ENCODE measurements at places on chromosomes 7 and 10.
A peak's percentile ranks its signal among the peaks of the same experiment; 100 is the strongest.

- no peak overlapping the region for H3K4me3 ChIP-seq
- H3K4me1 ChIP-seq = no peaks in the 10 kb centered on the region
- H3K27ac ChIP-seq = no peak overlapping the region
- H3K36me3 ChIP-seq = no peaks in the 10 kb centered on the region
- no peak for DNase-seq
- no peaks in the 10 kb centered on the region for H3K27me3 ChIP-seq
Observed at GRCh38 chr10:52121688-52122087, 192.4 kb upstream of the DKK1 start.

GRCh38 chr7:147796581-147796980 lies 794.0 kb upstream of the C7orf33 start:
- no peak overlapping the region for H3K4me3 ChIP-seq
- no peaks in the 10 kb centered on the region for H3K27me3 ChIP-seq
- H3K4me1 ChIP-seq = no peaks in the 10 kb centered on the region
- no peak overlapping the region for H3K27ac ChIP-seq

DNA sequence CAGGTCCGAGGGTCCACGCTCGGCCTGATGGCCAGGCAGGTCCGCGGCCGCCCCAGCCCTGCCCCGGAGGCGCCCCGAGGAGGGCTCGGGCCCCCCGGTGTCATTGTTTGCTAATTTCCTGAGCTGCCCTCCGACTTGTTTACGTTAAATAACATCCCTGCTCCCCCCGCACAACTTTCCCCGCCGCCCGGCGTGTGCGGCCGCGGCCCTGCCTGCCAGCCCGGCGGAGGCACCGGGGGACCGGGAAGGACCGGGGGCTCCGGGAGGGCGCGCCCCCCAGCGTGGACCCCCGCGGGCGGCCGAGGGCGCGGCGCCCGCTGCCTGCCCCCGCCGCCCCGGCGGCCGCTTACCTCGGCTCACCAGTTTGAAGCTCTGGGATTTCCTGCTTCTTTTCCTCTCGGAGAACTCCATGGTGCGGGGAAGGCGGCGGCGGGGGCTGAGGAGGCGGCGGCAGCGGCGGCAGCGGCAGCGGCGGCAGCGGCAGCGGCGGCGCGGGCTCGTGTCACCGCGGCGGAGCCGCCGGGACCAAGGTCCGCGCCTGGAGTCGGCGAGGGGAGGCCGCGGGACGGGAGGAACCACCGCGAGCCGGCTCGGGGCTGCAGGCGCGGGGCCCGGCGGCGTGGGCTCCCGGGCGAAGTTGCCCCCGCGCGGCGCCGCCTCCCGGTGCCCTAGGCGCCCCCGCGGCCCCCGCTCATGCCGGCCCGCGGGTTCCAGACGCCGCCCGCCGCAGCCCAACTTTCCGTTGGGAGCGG lies 515 bp downstream of the BEND7 start:
- DNase-seq = no peak
- peaks cover 34% of the 10 kb centered on the region for H3K27me3 ChIP-seq
- no peak overlapping the region for H3K4me3 ChIP-seq
- H3K36me3 ChIP-seq = no peaks in the 10 kb centered on the region
- H3K4me1 ChIP-seq = no peaks in the 10 kb centered on the region

DNA sequence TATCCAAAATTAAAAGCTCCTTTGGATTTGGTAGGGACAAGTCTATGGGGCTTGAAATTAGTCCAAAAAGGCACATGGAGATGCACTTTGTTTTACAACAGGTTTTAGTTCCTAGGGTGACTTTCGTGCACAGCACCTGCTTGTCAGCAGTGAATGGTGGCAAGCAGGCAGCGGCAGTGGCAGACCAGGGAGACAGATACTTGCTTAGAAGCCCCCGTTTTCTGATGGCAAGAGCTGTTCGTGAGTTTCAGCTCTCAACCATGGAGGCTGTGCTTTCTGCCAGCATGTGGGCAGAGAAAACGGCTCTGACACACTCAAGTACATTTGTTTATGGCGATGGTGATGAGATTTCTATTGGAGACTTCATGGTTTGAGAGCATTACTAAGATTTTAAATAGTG lies 61.7 kb upstream of the SHH start:
- H3K4me3 ChIP-seq = no peak overlapping the region
- no peak overlapping the region for H3K27ac ChIP-seq
- no peaks in the 10 kb centered on the region for H3K4me1 ChIP-seq
- no peaks in the 10 kb centered on the region for H3K36me3 ChIP-seq
- no peak for DNase-seq
- no peaks in the 10 kb centered on the region for H3K27me3 ChIP-seq

DNA sequence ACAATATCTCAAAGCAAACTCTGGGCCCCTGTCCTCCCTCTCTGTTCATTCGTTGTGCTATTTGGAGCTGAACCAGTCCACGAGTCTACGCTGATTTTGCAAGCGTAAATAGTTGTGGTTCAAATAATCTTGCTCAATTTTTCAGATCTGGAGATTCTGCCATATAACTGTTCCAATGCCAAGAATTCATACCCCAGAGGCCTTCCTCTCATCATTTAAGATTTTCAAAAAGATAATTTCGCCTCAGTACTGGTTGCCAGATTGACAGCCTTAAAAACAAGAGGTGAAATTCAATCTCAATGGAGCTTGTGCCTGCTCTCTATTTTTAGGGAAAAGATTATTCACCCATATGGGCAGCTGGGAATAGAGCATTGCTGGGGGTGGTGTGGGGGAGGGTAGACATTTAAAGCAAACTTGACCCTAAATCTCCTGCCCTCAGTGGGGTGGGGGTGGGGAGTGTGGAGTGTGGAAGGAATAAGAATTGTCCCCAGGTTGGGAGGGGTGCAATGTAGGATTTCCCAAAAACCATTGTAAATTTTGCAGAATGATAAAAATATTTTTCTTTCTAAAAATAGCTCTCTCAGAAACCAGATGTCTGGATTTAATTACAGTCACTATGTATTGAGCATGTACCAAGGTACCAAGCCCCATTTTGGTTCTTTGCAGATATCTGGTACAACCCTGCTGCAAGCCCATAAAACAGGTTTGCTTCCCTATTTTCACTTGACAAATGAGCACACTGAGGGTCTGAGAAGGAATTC lies 104.7 kb upstream of the EEPD1 start:
- no peak overlapping the region for H3K27ac ChIP-seq
- H3K4me3 ChIP-seq = no peak overlapping the region
- H3K27me3 ChIP-seq = no peaks in the 10 kb centered on the region
- no peaks in the 10 kb centered on the region for H3K36me3 ChIP-seq
- DNase-seq = no peak

GRCh38 chr7:6258440-6259182 lies 13.8 kb downstream of the CYTH3 start:
- H3K4me3 ChIP-seq = no peak overlapping the region
- peaks cover 21% of the 10 kb centered on the region for H3K4me1 ChIP-seq
- peak overlapping the region; percentile 28 for H3K27ac ChIP-seq
- DNase-seq = no peak

GRCh38 chr10:130570074-130570473 lies 433.9 kb downstream of the GLRX3 start:
- no peaks in the 10 kb centered on the region for H3K4me1 ChIP-seq
- DNase-seq = no peak

GRCh38 chr10:63681993-63682697 lies 160.9 kb downstream of the REEP3 start:
- no peaks in the 10 kb centered on the region for H3K27me3 ChIP-seq
- DNase-seq = no peak
- no peak overlapping the region for H3K4me3 ChIP-seq
- no peaks in the 10 kb centered on the region for H3K36me3 ChIP-seq

DNA sequence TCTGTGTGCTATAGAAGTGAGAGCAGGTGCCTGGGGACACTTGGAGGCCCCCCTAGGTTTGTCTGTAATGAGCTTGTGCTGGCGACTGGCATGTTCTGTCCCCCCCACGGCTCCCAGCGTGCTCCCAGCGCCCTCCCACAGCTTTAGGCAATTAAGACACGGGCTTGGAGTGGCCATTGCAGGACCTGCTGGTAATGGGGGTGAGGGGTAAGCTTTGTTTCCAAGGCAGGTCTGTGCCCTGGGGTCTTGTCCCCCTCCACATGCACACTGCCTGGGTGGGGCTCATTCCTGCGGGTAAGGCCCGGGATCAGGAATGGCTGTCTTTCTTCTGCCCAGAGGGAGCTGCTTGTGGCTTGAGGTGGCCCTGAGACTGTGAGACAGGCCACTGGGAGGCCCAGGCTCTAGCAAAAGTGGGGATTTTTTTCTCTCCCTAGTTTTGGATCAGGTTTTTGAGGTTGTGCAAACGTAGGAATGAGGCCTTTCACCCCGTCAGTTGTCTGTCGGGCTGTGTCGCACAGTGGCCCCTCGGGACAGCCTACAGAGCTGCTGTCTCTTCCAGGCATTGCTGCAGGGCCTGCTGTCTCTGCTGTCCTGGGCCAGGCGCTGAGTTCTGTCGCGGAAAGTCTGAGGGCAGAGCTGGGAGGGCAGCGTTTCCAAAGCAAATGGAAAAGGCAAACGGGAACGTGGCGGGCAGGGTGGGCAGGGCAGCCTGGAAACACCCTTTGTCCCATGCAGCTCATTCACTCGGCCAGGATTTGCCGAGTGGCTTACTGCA lies 107.4 kb downstream of the LHPP start:
- no peaks in the 10 kb centered on the region for H3K27me3 ChIP-seq
- H3K27ac ChIP-seq = no peak overlapping the region
- DNase-seq = no peak

DNA sequence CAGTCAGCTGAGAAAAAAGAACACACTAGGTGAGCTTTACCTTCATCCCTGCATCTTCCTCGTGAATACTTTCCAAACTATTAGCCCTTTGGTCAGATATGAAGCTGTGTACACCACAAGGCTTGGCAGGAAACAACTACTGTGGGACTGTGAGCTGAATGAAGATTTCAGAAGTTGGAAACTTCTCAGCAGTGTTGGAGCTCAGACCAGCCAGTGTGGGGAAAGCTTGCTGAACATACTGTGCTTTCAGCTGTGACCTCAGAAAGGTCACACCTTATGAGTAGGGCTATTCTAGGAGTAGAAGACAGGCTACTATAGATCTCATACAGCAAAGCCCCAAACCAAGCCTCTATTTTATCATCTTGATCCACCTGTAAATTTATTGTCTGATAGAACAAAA lies 123.6 kb downstream of the EXOC4 start:
- no peak overlapping the region for H3K27ac ChIP-seq
- H3K4me1 ChIP-seq = no peaks in the 10 kb centered on the region
- no peak overlapping the region for H3K4me3 ChIP-seq
- H3K27me3 ChIP-seq = no peaks in the 10 kb centered on the region
- no peak for DNase-seq

DNA sequence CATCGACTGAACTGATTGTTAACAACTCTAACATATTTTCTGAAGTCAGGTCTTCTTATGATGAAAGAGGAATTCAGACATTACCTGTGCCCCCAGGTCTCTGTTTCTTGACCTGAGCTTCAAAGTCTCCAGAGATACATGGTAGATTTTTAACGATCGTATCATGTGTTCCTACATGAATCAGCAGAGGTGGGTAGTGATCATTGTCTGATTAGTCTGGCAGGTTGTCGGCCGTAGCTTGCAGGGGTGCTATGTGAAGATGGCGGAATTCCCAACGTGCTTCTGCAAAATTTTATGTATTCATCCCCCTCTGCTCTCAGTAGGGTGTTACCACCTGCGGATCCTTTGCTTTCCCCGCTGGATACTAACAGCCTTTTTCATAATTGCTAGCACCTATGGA lies 581.9 kb downstream of the GATA3 start:
- no peak for DNase-seq
- H3K4me1 ChIP-seq = no peaks in the 10 kb centered on the region
- H3K27ac ChIP-seq = no peak overlapping the region
- no peaks in the 10 kb centered on the region for H3K36me3 ChIP-seq
- H3K27me3 ChIP-seq = no peaks in the 10 kb centered on the region

GRCh38 chr7:67487316-67487715 lies 490.7 kb downstream of the TYW1 start:
- H3K27ac ChIP-seq = no peak overlapping the region
- no peaks in the 10 kb centered on the region for H3K27me3 ChIP-seq
- no peaks in the 10 kb centered on the region for H3K4me1 ChIP-seq
- no peak for DNase-seq
- H3K36me3 ChIP-seq = no peaks in the 10 kb centered on the region

DNA sequence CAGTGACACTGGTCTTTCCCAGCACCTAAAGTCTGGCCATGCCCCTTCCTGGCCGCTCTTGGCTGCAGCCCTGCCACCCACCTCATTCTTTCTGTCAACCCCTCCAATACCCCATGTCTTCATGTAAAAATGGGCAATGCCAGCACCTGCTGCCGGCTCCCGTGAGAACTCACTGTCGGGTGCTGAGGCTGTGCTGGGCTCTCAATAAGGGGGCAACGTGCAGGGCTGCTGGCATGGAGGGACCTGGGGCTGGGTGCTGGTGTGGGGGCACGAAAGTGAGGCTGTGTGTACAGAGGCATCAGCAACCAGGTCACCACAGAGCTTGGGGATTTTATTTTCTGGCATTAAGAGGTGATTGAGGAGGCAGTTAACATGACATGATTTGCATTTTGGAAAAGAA lies 65.3 kb downstream of the ALOX5 start:
- no peak overlapping the region for H3K27ac ChIP-seq
- no peaks in the 10 kb centered on the region for H3K4me1 ChIP-seq
- no peaks in the 10 kb centered on the region for H3K27me3 ChIP-seq
- no peaks in the 10 kb centered on the region for H3K36me3 ChIP-seq
- no peak for DNase-seq
- no peak overlapping the region for H3K4me3 ChIP-seq

DNA sequence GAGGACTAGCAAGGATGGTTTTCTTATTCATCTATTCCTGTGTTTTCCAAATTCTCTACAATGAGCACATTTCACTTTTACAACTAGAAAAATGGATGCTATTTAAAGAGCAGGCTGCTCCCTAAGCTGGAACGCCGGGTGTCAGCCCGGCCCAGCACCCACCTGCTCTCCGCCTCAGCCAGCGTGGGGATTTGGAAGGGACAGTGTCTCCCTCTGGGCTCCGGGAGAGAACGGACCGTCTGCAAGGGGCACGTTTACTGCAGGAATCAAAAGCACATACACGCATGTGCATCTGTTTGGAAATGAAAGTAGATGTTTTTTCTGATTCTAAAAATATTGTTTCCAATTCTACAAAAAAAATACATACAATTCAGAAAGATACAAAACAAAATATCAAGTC lies 2.3 kb upstream of the JAKMIP3 start:
- H3K27me3 ChIP-seq = no peaks in the 10 kb centered on the region
- H3K36me3 ChIP-seq = no peaks in the 10 kb centered on the region
- H3K4me3 ChIP-seq = no peak overlapping the region
- DNase-seq = no peak
- no peaks in the 10 kb centered on the region for H3K4me1 ChIP-seq
- no peak overlapping the region for H3K27ac ChIP-seq
